ENCODE measurements at places on chromosomes 5 and 9.

DNA sequence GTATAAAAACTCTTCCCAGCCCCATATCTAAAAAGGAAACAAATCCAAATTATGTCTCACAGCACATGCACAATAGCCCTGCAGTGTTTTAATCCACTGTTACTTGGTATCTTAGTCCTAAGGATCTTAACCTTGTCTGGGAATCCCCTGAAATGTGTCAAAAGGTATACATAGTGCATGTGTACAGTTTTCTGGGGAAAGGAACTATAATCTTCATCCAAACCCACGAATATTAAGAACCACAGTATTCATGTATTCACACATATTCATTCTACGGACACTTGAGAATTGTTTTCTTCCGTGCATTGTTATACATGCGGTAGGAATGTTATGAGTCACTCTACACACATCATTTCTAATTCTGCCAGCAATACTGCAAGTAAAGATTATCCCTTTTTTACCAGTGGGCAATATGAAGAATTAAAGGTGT lies 47.8 kb upstream of the SNX2 start:
- no peak for DNase-seq

DNA sequence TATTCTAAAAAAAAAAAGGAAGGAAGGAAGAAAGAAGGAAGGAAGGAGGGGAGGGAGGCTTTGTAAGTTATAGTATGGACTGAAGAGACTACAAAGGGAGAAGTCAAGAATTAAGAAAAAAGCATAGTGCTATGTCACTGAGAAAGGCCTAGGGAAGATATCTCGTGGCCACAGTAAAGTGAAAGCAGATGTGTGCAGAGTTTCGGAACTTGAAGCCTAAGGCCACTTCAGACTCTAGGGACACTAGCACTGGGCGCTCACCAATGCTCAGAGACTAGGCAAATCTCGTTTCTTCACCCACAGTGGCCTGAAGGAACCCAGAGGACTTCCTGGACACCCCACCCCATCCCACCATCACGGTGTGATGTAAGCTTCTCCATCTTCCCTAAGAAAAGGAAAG lies 181.4 kb upstream of the TRPM3 start:
- DNase-seq: no peak

GRCh38 chr5:14593326-14594021 lies 11.9 kb downstream of the OTULINL start:
- no peak for DNase-seq

- DNase-seq: peak; percentile 75
Measured at GRCh38 chr5:150734579-150735384, 24.0 kb downstream of the DCTN4 start.

- no peak for DNase-seq
Measured at GRCh38 chr5:52623291-52623690, 164.4 kb upstream of the ITGA1 start.

DNA sequence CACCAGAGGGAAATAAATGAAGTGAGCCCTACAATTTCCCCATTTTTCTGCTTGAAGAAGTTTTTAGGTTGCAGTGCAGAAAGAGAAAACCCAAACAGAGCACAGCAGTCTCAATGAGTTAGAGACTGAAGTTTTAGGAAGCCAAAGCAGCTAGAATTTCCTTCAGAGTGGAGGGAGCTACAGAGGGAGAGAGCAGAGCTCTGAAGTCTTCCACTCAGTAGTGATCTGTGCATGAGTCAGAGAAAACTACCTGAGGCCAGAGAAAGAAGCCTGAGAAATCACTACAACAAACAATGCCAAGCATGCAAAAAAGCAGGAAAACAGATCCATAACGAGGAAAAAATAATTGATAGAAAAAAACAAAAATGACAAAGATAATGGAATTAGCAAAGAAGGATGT lies 17.9 kb upstream of the NDUFB6 start:
- no peak for DNase-seq

GRCh38 chr5:50832657-50833284 lies 166.3 kb downstream of the PARP8 start:
- no peak for DNase-seq

GRCh38 chr9:127927201-127927987 lies 3.2 kb downstream of the PIP5KL1 start:
- DNase-seq: no peak

DNA sequence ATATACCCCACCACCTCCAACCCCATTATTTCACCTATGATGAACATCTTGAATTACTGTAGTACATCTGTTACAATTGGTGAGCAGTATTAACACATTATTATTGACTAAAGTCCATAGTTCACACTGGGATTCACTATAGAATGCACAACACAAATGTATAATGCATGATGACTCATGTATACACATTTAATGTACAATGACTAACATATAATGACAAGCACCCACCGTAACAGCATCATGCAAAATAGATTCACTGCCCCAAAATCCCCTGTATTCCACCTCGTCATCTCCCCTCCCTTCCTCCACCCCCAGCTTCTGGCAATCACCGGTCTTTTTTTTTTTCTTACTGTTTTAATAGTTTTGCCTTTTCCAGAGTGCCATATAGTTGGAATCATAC lies 47.1 kb upstream of the NEK6 start:
- DNase-seq: no peak

DNA sequence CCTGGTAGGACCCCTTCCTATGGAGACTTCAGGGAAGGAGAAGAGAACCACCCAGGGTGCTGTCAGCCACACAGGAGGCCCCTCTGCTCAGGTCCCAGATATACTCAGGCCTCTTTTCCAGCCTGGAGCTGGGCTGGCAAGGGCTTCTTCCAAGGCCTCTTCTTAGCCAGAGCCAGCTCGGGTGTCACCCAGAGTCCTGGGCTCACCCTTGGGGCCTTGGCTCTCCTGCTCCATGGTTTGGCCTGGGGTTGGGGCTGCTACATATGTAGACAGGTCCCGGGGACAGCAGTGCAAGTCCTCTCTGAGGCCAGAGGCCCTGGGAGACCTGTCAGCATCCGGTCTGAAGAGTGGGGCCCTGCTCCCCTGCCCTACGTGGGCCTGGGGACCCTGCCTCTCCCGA lies 22.8 kb downstream of the PAEP start:
- DNase-seq: no peak

GRCh38 chr5:11407556-11408145 lies 496.6 kb downstream of the CTNND2 start:
- DNase-seq: no peak

- DNase-seq: no peak
Measured at GRCh38 chr9:97900738-97901565, 21.3 kb downstream of the TRMO start.

GRCh38 chr5:167993771-167994170 lies 297.7 kb upstream of the WWC1 start:
- DNase-seq: no peak

DNA sequence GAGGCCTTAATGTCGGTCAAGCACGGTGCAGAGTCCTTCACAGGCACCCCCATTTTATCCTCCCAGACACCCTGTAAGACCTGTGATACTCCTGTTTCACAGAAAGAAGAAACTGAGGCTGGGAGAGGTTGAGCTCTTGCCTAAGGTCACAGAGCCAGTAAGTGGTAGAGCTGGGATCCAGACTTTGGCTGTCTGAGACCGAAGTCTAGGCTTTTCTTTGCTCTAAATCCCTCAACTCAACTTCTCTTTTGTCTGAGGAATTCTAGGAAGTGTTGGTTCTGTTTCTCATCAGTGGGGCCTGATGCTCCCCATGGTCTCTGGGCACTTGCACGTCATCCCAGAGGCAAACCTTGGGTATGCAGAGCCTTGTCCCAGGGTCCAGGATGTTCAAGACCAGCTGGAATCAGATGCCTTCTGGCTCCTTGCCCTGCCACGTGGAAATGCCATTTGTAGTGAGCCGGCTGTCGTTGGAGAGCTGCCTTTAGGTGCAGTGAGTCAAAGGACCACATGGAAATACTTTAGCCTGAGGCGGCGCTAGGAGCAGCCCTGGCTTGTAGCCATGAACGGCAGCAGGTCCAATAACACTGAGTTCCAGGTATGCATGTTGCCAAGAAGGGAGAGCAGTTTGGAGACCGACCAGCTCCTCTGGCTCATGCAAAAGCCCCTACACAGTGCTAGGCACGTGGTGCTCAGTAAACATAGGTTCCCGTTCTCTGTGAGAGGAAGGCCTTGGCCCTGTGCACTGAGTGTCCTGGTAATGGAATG lies 9.2 kb downstream of the DCANP1 start:
- DNase-seq: peak; percentile 61

DNA sequence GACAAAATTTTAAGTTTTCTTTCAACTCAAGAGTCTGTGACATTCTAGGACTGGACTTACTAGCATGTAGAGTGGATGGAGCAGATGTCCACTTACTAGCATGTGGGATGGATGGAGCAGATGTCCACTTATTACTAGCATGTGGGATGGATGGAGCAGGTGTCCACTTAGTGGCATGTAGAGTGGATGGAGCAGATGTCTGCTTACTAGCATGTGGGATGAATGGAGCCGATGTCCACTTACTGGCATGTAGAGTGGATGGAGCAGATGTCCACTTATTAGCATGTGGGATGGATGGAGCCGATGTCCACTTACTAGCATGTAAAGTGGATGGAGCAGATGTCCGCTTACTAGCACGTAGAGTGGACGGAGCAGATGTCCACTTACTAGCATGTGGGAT lies 2.4 kb downstream of the SLC36A1 start:
- DNase-seq: no peak

DNA sequence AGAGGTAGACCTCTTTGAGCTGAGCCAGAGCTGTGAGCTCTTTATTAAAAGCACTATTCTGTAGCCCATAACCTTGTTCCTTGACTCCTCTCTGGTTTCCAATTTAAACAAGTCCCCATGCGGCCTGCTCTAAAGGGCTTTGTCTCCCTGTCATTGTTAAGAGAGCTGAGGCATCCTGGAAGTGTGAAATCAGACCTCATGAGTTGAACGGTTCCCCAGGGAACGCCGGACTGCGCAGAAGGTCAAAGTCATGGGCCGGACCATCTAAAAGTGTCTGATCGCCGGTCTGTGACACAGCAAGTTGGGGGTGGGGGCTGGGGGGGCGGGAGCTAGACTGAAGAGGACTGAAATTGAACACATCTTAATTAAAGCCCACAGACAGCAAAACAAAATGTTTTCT lies 265.8 kb downstream of the SLF1 start:
- DNase-seq: no peak
